Cardiac fibroblast (primary cell): ENCODE measurements at places on chromosomes 3 and 15.

- DNase-seq: no peak
Observed at GRCh38 chr3:107899990-107900651, 190.7 kb downstream of the CD47 start.

GRCh38 chr3:114179575-114179974 lies 723 bp upstream of the DRD3 start:
- peak; percentile 53 for DNase-seq

DNA sequence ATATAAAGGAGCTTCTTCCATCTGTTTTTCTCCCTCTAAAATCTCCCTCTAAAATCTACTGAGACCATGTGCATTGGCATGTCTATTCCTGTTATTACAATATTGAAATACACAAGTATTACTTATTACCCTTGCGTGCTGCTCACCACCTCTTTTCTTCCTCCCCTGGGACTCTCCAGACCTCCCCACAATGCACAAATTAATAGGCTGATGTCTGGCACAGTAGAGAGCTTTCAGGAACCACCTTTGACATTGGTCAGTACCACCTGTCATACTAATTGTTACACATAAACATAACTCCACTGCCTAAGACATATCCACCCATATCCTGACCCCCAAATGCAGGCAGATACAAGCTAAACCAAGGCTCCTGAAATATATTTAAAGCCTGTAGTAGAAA lies 722.6 kb downstream of the FHIT start:
- no peak for DNase-seq

DNA sequence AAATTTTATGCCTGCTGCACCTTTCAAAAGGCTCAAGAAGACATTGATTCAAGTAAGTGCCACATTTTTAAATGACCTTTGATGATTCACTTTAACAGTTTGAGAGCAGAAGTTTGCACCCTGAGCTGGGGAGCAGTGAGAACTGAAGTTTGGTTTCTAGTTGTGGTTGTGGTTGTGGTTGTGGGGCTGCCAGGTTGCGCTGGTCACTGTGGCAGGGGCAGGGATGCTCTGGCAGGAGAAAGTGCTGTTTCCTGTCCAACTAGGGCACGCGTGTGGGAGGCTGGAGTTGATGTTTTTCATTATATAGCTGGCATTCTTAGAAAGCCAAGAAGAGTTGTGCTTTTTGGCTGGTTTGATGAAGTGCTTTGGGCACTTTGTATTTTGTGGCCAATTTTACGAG lies 339.7 kb upstream of the NR2F2 start:
- DNase-seq: no peak

DNA sequence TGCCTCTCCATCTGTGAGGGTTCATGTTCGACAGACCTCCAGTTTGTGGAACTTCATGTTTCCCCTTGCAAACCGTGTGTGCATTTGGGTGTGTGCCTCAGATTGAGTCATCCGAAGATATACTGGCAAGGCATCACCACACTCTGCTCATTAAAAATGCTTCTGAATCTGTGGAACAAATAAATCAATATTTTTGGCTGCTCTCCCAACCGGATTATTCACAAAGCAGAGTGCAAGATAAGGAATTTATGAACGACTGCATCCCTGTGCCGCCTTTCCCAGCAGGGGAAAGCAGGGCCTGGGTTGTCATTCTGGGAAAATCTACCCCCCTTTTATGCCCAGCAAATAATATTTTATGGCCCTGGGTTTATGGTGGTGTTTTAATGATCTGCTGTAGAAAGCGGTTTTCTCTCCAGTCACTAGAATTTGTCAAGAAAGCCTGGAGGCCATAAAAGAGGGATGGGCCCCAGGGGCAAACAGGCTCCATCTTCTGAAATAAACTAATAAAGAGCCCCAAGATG lies 4.2 kb upstream of the WNT5A start:
- DNase-seq: peak; percentile 74

DNA sequence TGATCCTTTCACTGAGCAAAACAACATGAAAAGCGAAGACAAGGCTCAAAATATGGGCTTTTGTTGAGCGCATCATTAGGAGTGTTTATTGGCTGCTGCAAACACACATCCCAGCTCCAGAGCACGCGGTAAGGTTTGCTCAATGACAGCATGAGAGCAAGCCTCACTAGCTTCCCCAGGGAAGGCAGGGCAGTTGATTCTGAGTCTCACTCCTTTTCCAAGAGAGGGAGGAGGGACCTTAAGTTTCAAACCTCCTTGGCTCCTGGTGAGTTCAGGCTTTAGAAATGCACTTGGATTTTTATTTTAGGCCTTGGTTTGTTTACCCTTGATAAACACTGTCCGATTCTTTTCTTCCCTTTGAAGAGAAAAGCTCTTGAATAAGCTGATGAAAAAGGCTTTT lies 69.1 kb upstream of the CACNA2D3 start:
- peak; percentile 37 for DNase-seq

DNA sequence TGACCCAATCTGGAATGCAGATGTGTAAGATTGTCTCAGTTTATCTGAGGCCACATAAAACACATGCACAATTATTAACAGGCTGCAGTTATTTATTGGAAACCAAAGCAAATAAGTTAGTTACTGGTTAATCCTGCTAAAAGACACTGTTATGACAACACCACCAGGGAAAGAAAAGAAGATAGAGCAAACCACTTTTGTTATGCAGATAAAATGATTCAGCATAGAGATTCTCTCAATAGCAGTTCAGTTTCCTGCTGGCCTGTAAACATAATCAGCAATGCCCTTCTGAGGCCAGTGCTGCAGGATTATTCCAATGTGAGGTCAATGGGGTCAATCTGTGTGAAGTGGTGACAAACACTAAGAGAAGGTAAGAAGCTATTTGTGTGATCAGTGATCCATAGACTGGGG lies 244.4 kb downstream of the ZBTB20 start:
- DNase-seq: no peak

- DNase-seq: no peak
Observed at GRCh38 chr15:33822479-33822878, 145.8 kb upstream of the CHRM5 start.

GRCh38 chr15:34984889-34985630 lies 3.0 kb downstream of the ZNF770 start:
- DNase-seq: peak; percentile 46

DNA sequence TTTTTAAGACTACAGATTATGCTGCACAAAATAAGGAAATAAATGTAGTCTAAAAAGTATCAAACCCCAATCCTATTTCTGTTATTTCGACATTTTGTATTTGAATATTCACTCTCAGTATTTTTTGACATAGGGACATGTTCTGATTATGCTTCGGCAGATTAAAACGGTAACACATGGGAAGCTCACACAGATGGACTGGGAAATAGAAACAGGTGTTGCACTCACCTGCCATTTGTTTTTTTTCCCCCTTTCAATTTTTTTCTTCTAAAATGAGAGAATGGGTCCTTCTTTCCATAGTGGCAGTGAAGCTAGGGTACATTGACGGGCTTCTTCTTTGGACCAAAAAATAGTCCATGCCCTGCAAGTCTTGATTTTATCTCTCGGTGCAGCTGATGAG lies 163.1 kb downstream of the MYRIP start:
- DNase-seq: no peak

GRCh38 chr15:93432474-93432873 lies 343.5 kb upstream of the RGMA start:
- DNase-seq: no peak

DNA sequence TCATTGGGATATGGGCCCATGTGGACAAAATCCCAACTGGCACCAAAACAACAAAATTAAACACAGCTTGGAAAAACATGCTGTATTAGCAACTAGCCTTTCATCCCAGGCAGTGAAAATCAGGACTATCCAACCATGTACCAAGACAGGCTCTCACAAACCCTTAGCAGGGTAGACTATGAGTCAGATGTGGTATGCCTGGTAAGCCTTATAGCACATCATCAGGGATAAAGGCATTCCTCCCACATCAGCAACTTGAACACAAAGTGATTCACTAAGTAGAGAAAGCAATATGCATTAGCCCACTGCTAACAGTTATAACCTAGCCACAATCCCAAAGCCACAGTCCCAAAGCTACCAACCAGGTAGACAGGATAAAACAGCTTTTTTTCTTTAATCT lies 8.0 kb downstream of the CEP152 start:
- DNase-seq: peak; percentile 93

DNA sequence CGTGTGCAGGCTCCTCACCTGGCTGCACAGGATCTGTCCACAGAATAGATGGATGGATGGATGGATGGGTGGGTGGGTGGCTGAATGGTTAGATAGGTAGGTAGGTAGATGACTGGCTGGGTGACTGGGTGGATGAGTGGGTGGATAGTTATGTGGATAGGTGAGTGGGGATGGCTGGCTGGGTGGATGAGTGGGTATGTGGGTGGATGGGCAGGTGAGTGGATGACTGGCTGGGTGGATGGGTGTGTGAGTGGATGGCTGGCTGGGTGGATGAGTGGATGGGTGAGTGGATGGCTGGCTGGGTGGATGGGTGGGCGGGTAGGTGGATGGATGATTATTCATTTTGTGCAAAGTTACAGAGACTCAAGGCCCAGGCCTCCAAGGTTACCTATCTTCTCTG lies 172.9 kb upstream of the CTDSPL start:
- DNase-seq: no peak

DNA sequence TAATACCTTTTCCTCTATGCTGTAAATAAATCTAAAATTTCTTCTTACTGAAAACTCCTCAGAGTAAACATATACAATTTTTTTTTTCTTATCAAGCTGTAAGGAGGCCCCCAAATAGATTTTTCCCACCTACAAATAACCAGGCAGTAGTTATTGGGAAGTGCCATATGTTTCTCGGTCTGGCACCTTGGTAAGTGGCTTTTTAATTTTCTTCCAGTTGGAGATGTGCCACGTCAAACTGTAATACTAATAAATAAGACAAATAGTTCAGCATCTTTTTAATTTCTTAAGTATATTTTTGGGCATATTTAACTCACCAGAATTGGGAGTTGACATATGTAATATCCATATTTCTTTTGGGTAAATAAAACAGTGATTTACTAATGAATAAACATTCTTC lies 346.3 kb downstream of the DIPK2A start:
- no peak for DNase-seq

- peak; percentile 12 for DNase-seq
Observed at GRCh38 chr15:44289259-44289790, 806 bp downstream of the GOLM2 start.

DNA sequence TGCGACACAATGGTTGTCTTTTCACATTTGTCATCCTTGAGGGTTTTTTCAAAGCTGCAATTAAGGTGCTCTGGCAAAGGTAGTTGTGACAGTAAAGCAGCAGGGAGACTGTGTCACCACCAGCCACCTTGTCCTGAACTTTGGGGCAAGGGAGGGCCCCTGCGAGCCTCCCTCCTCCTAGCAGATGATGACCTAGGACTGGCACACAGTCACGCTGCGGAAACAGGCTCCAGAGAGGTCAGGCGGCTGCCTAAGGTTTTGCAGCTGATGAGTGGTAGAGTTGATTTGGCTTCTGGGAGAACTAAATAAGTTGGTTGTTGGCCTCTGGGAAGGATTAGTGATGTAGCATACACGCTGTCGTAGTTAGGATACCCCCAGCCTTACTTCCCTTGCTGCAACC lies 62.7 kb downstream of the PDIA5 start:
- DNase-seq: no peak

DNA sequence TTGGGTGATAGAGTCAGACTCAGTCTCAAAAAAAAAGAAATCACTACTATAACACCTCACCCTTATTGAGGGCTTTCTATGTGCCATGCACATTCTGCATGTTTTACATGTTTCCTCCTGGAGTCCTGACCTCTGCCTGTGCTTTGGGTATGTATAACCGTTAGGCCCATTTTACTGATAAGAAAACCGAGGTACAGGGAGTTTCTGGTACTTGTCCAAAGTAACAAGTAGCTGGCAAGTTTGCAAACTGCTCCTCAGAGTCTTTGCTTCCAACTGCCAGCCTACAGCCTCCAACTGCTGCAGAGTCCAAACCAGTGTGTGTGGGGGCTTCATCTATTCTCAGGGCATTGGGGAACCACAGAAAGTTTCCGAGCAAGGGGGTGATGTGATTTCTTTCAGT lies 3.7 kb upstream of the GNAI2 start:
- no peak for DNase-seq

DNA sequence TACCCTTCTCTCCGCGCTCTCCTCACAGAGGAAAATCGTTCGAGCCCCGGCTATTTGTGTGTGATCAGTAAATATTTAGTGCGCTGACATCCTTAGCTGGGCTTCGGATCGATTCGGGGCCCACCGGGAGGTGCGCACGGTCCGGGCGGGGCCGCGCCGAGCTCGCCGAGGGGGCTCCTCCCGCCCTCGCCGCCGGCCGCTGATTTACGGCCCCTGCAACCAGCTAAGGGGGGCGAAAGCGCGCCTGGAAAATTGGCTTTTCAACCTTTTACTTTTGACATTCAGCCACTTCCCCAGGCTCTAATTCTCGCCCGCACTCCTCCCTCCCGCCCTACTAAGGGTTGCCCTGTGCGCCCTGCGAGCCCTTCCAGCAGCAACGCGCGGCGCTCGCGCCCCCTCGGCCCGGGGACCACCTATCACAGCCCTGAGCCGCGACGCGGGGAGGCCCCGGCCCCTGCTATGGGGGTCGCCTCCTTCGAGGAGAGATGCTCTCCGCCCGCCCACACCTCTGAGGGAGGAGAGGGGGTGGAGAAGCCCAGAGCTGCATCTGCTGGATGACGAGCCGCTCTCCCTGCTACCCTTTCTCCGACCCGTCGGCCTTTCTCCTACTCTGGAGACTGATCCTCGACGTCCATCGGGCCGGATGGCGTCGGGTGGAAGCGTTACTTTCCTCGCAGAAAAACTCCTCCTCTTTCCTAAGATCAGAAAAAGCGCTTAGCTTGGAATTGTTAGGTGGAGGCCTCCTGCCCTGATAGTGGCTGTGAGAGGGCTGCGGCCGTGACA lies 7.8 kb upstream of the NR2F2 start:
- DNase-seq: no peak

DNA sequence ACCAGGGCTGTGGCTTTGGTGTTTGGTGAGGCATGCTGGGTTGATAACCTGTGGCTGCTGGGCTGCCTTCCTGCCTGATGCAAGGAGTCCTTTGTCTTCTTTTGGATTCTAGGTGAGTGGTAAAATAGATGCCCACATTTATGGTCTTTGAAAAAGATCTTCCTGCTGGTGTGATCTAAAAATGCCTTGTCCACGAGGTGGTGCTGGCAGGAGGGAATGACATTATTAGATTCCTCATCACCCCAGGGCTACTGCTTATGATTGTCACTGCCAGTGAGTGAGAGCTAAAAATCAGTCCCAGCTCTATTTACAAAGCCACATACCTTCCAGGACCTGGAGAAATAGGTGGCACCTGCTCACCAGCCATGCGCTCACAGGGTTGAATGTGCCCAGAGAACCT lies 355.5 kb upstream of the ROPN1 start:
- DNase-seq: no peak

- no peak for DNase-seq
Observed at GRCh38 chr3:133447750-133448477, 48.1 kb downstream of the BFSP2 start.

DNA sequence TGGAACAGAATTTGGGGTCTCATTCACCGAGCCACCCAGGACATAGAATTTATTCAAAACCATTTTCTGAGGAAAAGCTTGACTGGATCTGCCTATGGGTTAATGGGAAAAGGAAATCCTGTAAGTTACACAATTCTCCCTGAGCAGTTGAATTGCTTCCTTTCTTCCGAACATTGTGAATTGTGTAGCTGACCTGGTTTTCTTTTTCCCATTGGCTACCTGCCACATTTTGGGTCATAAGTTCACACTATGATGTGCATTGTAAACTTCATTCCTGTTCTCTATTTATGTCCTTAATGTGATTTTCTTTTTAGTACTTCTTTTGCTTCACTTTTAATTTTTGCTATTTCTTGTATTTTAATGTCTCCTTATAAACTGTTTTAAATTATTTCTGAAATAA lies 386.0 kb upstream of the LRRC3B start:
- no peak for DNase-seq
